Activated CD8-positive, alpha-beta T cell treated with anti-CD3 and anti-CD28 coated beads for 36 hours (primary cell): ENCODE measurements at places on chromosomes 5 and 9. TPM values are rescaled to one million over a fixed set of nuclear protein-coding genes. Genes with fewer than 3 reads are reported as not detected.

KCNT1 gene
- not detected for total RNA-seq

PCDHB4 gene
- not detected for total RNA-seq

C9 gene
- total RNA-seq = not detected

SIT1 gene
- 99.9 TPM for total RNA-seq

PANK3 gene
- total RNA-seq = 60.6 TPM

PCDHGC5 gene
- not detected for total RNA-seq

TNFSF8 gene
- total RNA-seq = 23.9 TPM

TMED7 gene
- 39.9 TPM for total RNA-seq

FYB1 gene
- 82.8 TPM for total RNA-seq

ABO gene
- total RNA-seq = not detected

ARL14EPL gene
- total RNA-seq = not detected

ARID3C gene
- total RNA-seq = 0.29 TPM

SCGB3A1 gene
- total RNA-seq = not detected

PLAC8L1 gene
- total RNA-seq = 0.61 TPM

CYLC2 gene
- not detected for total RNA-seq

IL6ST gene
- total RNA-seq = 31.4 TPM

PCDHA1 gene
- not detected for total RNA-seq

IL5 gene
- total RNA-seq = 1.6 TPM

FCN1 gene
- not detected for total RNA-seq

MAMDC4 gene
- total RNA-seq = 19.1 TPM

PIGO gene
- total RNA-seq = 21.9 TPM

NDUFS6 gene
- 39.1 TPM for total RNA-seq

PURA gene
- 9.2 TPM for total RNA-seq

SLC34A1 gene
- 0.29 TPM for total RNA-seq

GMCL2 gene
- not detected for total RNA-seq

C7 gene
- not detected for total RNA-seq

IFNA13 gene
- total RNA-seq = not detected

MARCOL gene
- total RNA-seq = not detected

PCDHGC4 gene
- total RNA-seq = not detected

NR2F1-AS1 gene
- total RNA-seq = not detected

PCDHA5 gene
- total RNA-seq = not detected

CSF1R gene
- total RNA-seq = not detected

PDGFRB gene
- 0.58 TPM for total RNA-seq

SLC28A3 gene
- total RNA-seq = 0.31 TPM

HEXB gene
- total RNA-seq = 49.1 TPM

ADGRV1 gene
- 0.18 TPM for total RNA-seq

LIFR gene
- total RNA-seq = not detected

ACOT12 gene
- not detected for total RNA-seq

RASGEF1C gene
- not detected for total RNA-seq

PHF24 gene
- total RNA-seq = 0.11 TPM

C5 gene
- 3.4 TPM for total RNA-seq

DMGDH gene
- total RNA-seq = 1.3 TPM

IFNB1 gene
- 1.1 TPM for total RNA-seq

SLC6A7 gene
- total RNA-seq = not detected

LTC4S gene
- total RNA-seq = not detected

PLCXD3 gene
- not detected for total RNA-seq

LECT2 gene
- not detected for total RNA-seq

GPX3 gene
- total RNA-seq = not detected

GABRP gene
- not detected for total RNA-seq

FOXD4L4 gene
- total RNA-seq = not detected
